Naive B cell (primary cell): ENCODE measurements at places on chromosomes 16 and 17. TPM values are rescaled to one million over a fixed set of nuclear protein-coding genes. Genes with fewer than 3 reads are reported as not detected.

GRCh38 chr16:10609402-10609774, 29.0 kb upstream of the EMP2 start:
- H3K4me1 ChIP-seq = peaks cover 27% of the 10 kb centered on the region
- H3K27me3 ChIP-seq = peaks cover 12% of the 10 kb centered on the region
- H3K27ac ChIP-seq = no peak overlapping the region
- no peaks in the 10 kb centered on the region for H3K36me3 ChIP-seq
- H3K4me3 ChIP-seq = no peak overlapping the region

GRCh38 chr16:51155820-51156806, 5.0 kb upstream of the SALL1 start:
- H3K27me3 ChIP-seq = peaks cover 70% of the 10 kb centered on the region
- no peak overlapping the region for H3K4me3 ChIP-seq
- H3K36me3 ChIP-seq = peaks cover 17% of the 10 kb centered on the region
- peaks cover 14% of the 10 kb centered on the region for H3K4me1 ChIP-seq
- DNase-seq = no peak

Gene PLA2G10
- not detected for polyA plus RNA-seq

Gene RAC3
- not detected for polyA plus RNA-seq

GRCh38 chr17:81404558-81405165, 9.4 kb downstream of the BAHCC1 start:
- no peaks in the 10 kb centered on the region for H3K36me3 ChIP-seq
- peaks cover 10% of the 10 kb centered on the region for H3K4me1 ChIP-seq
- no peak overlapping the region for H3K4me3 ChIP-seq
- no peak overlapping the region for H3K27ac ChIP-seq

Gene CYGB
- polyA plus RNA-seq = 0.60 TPM

DNA sequence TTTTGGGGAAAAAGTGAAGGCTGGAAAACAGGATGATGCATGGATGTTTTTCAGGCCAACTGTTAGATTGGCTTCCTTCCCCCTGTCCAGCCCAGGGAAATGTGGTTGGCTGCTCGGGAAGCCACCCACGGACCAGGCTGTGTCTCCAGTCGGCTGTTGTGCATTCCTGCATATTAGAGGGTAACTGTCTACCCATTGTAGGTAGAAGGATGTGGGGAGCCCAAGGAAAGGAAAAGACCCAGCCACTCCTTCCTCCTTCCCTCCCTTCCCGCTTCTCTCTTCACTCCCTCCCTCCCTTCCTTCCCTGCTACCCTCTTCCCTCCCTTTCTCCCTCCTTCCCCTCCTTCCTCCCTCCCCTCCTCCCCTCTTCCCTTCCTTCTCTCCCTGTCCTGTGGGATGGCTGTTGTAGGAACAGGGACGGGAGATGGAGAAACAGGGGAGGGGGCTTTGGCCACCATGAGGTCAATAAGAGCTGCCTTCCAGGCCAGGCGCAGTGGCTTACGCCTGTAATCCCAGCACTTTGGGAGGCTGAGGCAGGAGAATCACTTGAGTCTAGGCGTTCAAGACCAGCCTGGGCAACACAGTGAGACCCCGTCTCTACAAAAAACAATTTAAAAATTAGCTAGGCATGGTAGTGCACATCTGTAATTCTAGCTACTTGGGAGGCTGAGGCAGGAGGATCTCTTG, 16.9 kb downstream of the SYT17 start:
- H3K27ac ChIP-seq = no peak overlapping the region
- H3K4me3 ChIP-seq = no peak overlapping the region
- peaks cover 9% of the 10 kb centered on the region for H3K4me1 ChIP-seq

Gene CALB2
- not detected for polyA plus RNA-seq

GRCh38 chr16:4272114-4272956, 488 bp downstream of the TFAP4 start:
- H3K4me1 ChIP-seq = peaks cover 10% of the 10 kb centered on the region
- no peaks in the 10 kb centered on the region for H3K27me3 ChIP-seq
- H3K36me3 ChIP-seq = no peaks in the 10 kb centered on the region
- H3K4me3 ChIP-seq = peak overlapping the region; percentile 93
- peak overlapping the region; percentile 99 for H3K27ac ChIP-seq
- peak; percentile 49 for DNase-seq

DNA sequence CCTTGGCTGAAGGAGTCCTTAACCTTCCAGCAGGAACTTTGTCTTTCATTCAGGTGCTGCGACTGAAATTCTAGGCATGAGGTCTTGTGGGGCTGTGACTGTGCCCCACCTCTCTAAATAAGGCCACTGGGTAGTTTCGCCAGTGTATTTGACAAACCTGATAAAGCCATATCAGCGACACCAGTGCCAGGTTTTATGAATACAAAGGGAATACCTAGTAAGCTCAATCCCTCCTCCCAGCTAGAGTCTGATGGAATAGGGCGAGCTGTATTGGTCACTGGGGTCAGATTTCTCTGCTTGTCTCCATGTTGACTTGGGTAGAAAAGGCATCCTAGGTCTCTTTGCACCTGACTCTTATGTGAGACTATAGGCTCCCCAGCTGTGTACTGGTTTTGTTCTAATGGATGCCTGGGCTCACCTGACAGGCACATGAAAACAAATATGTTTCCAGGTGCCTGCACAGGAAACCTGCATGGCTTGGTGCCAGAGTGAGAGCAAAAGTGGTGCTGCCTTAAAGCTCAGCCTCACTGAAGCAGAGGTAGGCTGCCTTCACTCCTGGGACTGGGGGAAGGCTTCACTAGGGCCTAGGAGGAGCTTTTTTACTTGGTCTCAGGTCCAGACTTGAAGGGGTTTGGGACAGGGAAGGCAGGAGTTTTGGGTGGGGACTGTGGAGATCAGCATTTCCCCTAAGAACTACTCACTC, 8.3 kb downstream of the SLC7A6 start:
- no peaks in the 10 kb centered on the region for H3K27me3 ChIP-seq
- H3K36me3 ChIP-seq = peaks cover 6% of the 10 kb centered on the region
- DNase-seq = no peak
- peak overlapping the region; percentile 48 for H3K27ac ChIP-seq
- peak overlapping the region; percentile 26 for H3K4me3 ChIP-seq
- H3K4me1 ChIP-seq = peaks cover 38% of the 10 kb centered on the region

Gene RAB11FIP4
- 21.0 TPM for polyA plus RNA-seq

DNA sequence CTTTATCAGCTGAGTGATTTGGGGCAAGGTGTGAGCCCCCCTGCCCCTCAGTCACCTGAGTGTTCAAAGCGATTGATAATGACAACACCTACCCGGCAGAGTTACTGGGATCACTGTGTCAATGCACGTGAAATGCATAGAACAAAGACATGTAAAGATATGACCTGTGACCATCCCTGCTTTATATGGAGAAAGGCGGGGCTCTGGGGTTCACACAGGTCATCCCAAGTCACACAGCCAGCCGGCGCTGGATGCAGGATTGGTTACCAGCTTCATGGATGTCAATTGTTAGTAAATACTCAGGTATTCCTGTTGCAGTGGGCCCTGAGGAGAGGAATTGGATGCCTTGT, 64.4 kb downstream of the CRISPLD2 start:
- no peak overlapping the region for H3K27ac ChIP-seq
- no peaks in the 10 kb centered on the region for H3K36me3 ChIP-seq
- H3K4me3 ChIP-seq = no peak overlapping the region
- no peak for DNase-seq
- peaks cover 24% of the 10 kb centered on the region for H3K27me3 ChIP-seq

DNA sequence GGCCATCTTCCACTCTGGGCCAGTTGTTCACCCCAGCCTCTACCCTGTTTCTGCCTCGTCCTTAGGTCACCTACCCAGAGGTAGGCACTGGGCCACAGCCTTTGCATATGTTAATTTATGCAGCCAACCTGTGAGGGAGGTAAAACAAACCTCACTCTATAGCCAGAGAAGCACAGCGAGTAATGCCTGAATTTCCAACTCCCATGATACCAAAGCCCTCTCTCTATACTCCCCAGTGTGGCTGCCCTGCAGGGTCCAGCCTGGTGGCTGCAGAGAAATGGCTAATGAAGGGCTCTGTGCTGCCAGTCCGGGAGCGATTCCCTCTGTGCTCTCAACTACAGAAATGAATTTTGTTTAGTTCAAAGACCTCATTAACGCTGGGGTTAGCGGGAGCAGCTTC, 397.0 kb upstream of the CCL2 start:
- H3K4me3 ChIP-seq = no peak overlapping the region
- no peak for DNase-seq
- no peak overlapping the region for H3K27ac ChIP-seq
